Stimulated activated CD8-positive, alpha-beta memory T cell treated with anti-CD3 and anti-CD28 coated beads, Interleukin-2, amount 100 ng/mL, for 1 hour (primary cell): ENCODE measurements at places on chromosomes 11 and 22.

GRCh38 chr22:28674121-28674563 is 5.5 kb downstream of the TTC28 start:
- DNase-seq: no peak

DNA sequence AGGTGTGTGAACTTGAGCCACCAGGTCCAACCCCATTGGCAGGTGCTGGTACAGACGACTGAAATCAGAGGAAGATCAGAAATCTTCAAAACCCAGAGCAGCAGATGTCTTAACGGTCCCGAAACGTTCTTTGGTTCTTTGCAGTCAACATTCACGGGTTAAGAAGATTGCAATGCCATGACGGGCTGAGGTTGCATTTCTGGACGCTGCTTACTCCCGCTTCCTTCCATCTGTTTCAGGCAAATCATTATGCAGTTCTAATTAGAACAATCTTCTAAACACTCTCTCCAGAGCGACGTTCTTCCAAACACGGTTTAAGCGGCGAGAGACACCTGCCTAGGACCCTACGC is 492 bp upstream of the LUZP2 start:
- DNase-seq: no peak

DNA sequence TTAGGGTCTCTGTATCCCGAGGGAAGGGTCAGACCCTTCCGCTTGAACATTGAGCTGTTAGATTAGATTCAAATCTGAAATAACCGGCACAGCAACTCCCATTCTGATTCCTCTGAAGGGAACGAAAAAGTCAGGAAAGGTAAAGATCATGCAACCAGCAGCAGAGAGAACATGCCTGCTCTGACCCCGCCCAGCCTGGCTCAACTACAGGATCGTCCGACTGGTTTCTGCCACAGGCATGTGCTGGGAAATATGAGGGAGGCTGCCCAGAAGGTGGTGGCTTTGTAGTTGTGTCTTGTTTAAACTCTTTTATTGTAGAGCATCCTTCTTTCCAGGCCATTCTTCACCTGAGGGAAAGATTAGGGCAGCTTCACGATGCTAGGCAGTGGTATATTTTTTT is 5.0 kb upstream of the MTNR1B start:
- DNase-seq: no peak

- no peak for DNase-seq
These were observed 6.9 kb upstream of the PSMC3 start for GRCh38 chr11:47433157-47433556.

- DNase-seq: no peak
These were observed 15.5 kb downstream of the APOL3 start for GRCh38 chr22:36144886-36145541.

- DNase-seq: no peak
These were observed 23.0 kb downstream of the LIMK2 start for GRCh38 chr22:31235081-31235480.

GRCh38 chr11:47768101-47768612 is 1.0 kb upstream of the FNBP4 start:
- DNase-seq: no peak

DNA sequence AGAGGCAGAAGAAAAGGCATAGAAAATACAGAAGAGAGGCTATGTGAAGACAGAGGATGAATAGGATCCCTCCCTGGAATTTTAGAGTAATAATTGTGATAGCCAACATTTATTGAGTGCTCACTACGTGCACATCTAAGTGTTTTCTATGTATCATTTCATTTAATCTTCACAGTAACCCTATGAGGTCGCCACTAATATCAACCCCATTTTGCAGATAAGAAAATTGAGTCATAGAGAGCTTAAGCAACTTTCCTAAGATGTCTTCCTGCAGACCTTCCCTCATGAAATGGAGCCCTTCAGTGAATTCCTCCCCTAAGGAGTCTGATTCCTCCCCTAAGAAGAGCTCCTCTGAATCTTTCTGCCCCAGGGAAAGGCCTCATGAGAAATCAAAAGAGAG is 38.1 kb downstream of the RRP8 start:
- DNase-seq: no peak

DNA sequence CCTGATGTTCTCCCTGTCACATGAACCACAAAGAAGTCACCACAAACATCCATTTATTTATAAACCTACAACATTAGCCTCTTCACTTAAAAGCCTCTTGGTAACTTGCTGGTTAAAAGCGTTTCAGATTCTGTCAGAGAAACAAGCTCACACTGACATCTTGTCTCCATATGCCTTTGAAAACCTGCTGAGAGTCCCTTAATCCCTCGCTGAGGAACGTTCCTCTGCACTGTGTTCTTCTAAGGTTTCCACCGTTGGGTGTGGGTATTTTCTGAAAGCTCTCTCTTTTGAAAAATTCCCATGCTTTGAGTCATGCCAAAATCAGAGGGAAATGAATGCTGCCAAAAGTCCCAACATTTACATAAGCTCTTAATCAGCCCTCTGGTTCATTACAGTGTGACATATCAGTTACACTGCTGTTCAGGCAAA is 149.8 kb downstream of the CCDC34 start:
- DNase-seq: no peak

- DNase-seq: no peak
These were observed 8.3 kb upstream of the ARL14EP start for GRCh38 chr11:30314625-30315024.
